Stimulated activated CD4-positive, alpha-beta T cell treated with anti-CD3 and anti-CD28 coated beads, Interleukin-1b, Interleukin-23, amount 100 ng/mL, for 1 hour (primary cell): ENCODE measurements at places on chromosomes 12 and 14.

DNA sequence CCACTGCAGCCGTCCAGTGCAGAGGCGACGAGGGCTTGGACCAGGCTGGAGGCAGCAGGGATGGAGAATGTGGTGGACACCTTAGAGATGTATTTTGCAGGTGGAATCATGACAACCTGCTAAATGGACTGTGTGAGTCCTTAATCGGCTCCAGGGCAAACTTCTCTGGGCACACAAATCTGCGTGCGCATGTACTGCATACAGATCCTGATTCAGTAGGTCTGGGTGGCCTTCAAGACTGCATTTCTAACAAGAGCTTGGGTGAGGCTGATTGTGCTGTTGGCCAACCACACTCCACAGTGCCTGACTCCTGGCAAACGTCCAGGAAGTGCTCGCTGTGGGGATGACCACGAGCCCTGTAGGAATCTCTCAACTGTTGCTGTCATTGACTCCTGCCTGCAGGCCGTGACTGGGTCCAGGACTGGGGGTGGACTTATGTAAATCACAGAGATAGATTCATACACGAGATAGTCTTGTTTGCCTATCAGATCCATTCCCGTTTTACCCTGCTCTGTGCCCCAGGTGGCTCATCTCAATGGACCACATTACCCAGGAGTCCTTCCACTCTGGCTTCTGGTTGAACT lies 27.2 kb downstream of the JDP2 start:
- no peak for DNase-seq

- no peak for DNase-seq
These were observed 4.4 kb downstream of the MLH3 start for GRCh38 chr14:75046899-75047298.

- no peak for DNase-seq
These were observed 78.6 kb downstream of the ARF6 start for GRCh38 chr14:49971156-49972130.

DNA sequence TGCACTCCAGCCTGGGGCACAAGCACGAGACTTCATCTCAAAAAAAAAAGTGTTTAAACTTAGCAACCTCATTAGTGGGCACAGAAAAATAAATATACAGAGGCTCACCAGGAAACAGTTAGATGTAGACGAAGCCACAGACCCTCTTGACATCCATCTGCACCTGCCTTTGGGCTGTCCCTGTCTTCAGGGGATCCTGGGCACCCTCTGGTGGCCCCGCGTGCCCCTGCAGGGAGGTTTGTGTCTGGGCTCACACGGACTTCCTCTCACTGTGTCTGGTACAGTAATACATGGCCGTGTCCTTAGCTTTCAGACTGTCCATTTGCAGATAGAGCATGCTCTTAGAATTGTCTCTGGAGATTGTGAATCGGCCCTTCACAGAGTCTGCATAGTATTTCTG lies 916.5 kb downstream of the TMEM121 start:
- DNase-seq: no peak

GRCh38 chr14:81165188-81165587 lies 55.6 kb downstream of the GTF2A1 start:
- no peak for DNase-seq

DNA sequence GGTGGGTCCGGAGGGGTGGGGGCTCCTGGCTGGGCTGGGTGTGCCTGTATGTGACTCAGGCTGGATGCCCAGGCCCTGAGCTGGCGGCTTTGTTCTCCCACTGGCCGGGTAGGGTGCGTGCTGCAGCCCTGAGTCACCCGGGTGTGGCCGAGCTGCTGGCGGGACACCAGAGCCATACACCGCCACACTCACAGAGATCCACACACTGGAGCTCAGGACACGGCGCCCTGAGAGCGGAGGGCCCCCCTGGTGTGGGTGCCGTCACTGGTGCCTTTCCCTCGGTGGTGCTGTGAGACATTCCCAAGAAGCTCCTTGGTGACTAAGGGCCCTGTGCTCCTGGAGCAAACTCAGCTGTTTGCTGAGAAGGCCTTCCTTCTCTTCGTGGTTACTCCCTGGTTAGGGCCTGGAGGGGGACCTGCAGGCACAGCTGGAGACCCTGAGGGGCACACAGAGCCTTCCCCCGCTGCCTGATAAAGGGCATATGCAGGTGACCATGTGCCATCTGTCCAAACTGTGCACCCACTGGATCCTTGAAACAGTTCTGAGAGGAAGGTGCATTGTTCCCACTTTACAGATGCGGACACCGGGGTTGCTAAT lies 44.3 kb downstream of the KRT80 start:
- DNase-seq: no peak
